ENCODE measurements at places on chromosomes 3 and 15.

- DNase-seq: no peak
These were observed 28.5 kb downstream of the MCTP2 start for GRCh38 chr15:94259863-94260262.

GRCh38 chr3:167691366-167691765 lies 37.6 kb upstream of the WDR49 start:
- DNase-seq: no peak

GRCh38 chr3:195020921-195021320 lies 250.0 kb downstream of the XXYLT1 start:
- DNase-seq: no peak

GRCh38 chr3:36877930-36878685 lies 66.7 kb downstream of the TRANK1 start:
- no peak for DNase-seq

DNA sequence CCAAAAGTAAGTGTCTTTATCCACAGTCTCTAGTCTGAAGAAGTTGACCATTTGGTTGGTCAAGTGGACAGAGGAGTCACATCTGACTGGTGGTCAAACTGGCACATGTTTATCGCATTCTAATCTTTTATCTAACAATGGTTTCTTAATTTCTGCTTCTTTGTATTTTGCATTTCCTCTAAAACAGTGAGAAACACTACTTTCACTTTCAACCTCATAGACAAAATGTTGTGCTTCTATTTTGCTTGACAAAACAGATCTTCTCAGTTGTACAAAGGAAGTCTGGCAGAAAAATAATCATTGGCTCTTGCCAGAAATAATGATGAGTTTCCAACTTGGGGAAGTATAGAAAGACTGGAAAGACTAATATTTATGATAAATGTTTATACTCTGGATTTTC lies 103.9 kb downstream of the MME start:
- no peak for DNase-seq

DNA sequence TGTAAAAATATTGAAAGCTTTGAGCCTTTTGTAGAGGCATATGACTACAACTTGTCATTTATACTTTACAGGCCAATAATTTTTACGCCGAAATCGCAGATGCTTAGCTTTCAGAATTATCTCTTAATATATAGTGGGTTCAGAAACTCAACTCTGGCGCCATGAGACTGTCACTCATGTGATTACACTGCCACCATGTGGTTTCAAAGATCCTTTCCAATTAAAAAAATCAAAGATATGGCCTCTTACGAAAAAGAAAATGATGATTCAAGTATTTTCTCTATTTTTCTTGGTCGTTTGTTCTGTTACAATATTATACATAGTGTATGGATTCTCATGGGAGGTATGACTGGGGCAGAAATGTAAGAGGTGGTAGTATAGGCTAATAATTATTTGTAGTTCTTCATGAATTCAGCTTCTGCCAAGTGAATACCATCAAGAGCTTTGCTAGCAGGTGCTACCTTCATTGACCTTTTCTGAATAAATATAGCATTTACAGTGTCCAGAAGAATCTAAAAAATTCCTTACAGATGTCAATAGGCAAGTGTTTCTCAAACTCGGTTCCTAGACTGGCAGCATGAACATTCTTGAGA lies 751.7 kb upstream of the GOLIM4 start:
- DNase-seq: no peak

Measured in mucosa of descending colon (tissue), 3 donors.